ENCODE measurements at places on chromosomes 2 and 18.

- DNase-seq, result no peak
Observed at GRCh38 chr2:8378016-8378810, 303.6 kb upstream of the ID2 start.

GRCh38 chr2:128535953-128536352 lies 217.3 kb upstream of the HS6ST1 start:
- no peak for DNase-seq

GRCh38 chr2:37851828-37852584 lies 73.1 kb upstream of the RMDN2 start:
- DNase-seq, result no peak

- no peak for DNase-seq
Observed at GRCh38 chr2:127220768-127221527, 849 bp upstream of the CYP27C1 start.

DNA sequence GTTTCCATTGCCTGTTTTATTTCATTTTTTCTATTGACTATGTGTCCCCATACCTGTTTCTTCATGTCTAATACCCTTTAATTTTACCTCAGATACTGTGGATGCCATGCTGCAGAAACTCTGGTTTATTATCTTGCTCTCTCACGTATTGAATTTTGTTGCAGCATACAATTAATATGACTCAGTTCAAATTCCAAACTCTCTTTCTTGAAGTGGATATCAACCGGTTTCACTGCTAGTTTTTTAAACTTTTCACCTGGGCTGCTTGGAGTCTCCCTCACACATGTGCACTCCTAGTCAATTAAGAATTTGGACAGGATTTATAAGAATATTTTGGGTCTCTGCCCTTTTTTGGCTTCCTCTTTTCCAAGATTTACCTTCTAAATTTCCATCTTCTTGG lies 70.6 kb upstream of the CAPN13 start:
- no peak for DNase-seq

DNA sequence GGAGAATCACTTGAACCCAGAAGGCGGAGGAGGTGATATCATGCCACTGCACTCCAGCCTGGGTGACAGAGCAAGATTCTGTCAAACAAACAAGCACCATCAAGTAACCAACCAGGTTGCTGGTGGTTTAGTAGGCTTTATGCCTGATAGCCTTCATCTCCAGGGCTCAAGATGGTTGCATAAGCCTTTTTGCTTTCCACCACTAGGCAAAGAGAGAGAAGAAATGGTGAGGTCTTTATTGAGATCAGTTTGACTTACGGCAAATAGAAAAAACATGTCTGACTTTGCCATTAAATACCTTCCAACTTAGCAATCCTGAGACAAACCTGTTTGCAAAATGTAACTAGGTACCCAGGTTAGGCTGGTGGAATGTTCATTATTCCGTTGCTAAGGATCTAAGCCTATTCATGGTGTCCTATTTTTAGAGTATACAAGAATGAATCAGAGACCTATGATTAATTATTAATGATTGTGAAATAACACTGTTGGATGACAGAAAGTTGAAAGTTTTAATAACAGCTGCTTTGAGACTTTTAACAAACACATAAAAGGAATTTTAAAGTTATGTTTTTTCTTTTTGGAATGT lies 53.5 kb upstream of the SLC38A11 start:
- no peak for DNase-seq

DNA sequence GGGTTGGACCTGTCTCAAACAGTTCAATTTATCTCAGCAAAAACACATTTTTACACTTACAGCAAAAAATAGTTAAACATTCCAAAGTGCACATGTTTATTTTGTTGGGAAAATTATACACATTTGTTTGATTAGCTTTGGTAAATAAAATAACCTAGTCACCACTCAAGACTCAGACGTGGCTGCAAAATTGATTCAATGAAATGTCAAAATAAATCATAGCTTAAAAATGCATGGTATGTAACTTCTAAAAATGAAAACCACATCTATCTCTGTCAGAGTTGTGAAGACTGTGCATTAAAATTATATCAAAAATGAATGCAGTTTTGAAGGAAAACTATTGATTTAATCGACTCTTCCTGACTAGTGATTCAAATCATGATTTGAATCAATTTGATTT lies 56.7 kb downstream of the GALNT14 start:
- no peak for DNase-seq

- no peak for DNase-seq
Observed at GRCh38 chr2:163878718-163879117, 142.9 kb upstream of the FIGN start.

GRCh38 chr2:192162392-192163042 lies 32.2 kb downstream of the TMEFF2 start:
- DNase-seq, result no peak

DNA sequence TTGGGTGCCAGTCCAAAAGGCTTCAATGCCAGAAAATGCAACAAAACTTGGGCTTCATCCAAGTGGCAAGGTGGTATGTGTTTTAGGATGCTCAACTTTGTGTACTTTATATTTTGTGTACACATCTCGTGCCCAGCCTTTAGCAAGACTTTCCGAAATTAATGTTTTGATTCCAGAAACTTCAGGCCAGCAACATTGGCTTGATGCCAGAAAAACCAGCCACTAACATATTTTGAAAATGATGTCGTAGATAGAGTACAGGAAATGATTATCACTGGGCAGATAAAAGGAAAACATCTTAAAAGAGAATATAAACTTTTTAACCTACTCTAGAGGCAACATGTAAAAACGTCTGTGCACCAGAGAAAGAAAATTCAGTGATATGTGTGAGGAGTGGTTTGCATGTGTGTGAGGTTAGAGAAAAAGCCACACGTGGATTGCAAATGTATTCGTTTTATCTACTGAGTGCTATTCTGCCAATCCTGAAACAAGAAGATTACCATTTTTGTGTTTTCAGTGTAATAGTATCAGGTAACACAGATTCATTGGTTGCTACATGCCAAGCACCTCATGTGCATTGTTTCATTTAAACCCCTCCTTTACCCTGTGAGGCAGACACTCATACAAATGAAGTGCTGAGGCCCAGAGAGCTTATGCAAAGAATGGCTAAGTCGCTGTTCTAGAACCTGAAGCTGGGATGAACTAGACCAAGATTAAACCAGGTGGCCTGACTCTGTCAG lies 264.8 kb downstream of the C1D start:
- DNase-seq, result no peak

Data from GOT3 (cell line).